ENCODE measurements at places on chromosomes 3 and 15.

DNA sequence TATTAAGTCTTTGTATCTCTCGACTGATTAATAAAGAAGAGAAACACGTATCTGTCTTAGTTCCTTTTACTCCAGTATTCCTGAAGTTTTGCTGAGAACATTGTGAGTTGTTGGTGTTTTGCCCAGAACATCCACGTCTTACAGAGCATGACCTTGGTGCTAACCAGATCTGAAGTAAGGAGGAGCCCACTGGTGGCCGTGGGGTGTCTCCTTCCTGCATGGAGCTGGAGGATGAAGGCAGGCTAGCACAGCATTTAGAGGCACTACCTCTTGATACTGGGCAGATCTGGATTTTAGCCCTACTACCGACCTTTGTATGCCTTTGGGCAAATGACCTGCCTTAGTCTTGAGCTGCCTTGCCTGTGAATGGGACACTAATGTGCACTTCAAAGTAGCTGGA is 28.9 kb upstream of the ESYT3 start:
- DNase-seq = no peak

- no peak for DNase-seq
These were observed 42.7 kb upstream of the SYNM start for GRCh38 chr15:99062226-99062625.

DNA sequence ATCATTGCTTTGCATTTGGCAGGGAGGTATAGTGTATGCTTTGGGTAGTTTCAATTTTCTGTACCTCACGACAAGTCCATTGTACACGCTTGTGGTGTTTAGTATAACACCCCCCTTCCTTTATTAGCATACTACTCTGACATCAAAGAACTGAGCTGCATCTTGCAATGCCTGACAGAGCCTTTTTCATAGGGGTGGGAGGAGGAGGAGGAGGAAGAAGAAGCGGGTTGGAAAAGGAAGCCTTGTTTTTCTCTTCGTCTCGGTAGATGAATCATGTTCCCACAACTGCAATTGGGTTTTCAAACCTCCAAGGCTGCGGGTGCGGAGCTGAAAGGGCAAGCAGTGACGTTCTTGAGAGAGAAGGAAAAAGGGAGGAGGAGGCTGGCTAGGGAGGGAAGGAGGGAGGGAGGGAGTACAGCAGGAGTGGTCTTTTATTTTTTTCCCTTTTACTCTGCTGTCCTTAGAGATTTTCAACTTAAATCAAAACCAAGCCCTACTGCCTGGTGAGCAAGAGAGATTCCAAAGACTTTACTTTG is 175.7 kb downstream of the KLHL25 start:
- DNase-seq = no peak

- DNase-seq = no peak
These were observed 1556.2 kb upstream of the GBE1 start for GRCh38 chr3:83317605-83318004.

GRCh38 chr15:80618685-80619400 is 76.3 kb upstream of the ABHD17C start:
- no peak for DNase-seq

DNA sequence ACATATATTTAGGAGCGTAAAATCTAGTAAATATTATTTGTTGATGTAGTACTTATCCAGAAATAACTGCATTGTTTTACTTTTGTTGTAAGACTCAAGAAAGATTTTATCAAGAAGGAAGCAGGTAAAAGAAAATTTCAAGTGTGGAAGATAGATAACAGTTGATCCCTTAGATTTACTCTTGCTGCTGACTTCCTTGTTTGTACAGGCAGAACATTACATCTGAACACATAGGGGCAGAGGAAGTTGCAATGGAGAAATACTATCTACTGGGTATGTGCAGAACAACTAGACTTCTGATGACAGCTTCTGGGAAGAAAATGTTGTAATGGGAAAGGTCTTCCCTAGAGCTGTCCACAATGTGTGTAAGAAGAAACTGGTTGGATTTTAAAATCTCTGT is 350.6 kb downstream of the NLGN1 start:
- DNase-seq = no peak

DNA sequence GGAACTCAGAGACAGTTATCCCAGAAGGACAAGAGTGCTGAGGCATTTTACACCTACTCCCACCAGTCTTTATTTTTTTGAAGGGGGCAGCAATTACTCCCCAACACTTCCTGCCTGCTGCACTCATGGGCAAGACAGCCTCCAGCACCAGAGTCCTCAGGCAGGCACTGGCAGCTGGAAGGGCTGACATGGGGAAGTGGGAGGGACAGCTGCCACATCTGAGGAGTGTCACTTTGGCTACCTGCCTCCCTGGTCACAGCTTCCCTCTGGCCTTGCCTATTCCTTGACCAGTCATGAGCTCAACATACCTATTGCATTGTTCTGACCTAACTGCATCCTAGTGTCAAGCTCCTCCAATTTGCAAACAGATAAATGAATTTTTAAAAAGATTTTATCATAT is 10.2 kb upstream of the LACTB start:
- no peak for DNase-seq

DNA sequence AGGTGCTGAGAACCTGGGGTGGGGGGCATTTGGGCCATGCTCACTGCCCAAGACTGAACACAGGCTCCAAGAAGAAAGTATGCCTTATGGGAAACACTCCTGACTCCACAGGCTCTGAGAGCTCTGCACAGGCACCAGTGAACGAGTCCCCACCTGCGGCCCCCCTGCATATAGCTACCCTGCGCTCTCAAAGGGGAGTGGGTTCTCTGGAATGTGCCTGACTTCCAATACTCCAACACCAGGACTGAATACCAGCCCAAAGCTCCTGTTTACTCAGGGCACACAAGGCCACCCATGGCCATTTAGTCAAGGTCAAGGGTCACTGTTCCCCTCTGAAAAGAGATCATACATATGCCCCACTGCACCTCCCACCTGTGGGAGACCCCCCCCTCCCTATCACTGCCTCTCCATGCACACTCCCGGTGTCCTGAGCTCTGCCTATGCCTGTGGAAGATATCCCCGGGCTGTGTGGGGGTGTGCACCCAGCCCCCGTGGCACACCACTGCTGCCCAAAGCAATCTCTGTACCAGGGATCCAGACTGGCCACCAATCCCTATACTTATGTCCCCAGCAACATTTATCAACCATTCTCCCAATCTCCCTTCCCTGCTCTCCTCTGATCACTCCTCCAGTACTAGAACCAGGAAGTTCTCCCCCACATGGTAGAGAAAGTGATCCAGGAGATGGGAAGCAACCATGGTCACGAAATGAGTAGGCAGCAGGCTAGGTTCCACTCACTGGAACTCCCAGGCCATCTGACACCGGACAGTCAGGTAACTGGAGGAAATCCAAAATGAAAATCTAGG is 1.5 kb upstream of the PLXNB1 start:
- DNase-seq = no peak

GRCh38 chr3:24683633-24684384 is 189.2 kb upstream of the THRB start:
- no peak for DNase-seq

GRCh38 chr3:59327376-59327808 is 277.6 kb upstream of the CFAP20DC start:
- no peak for DNase-seq

- DNase-seq = no peak
These were observed 24.4 kb upstream of the PLSCR2 start for GRCh38 chr3:146493761-146494160.

GRCh38 chr3:14273901-14274611 is 95.4 kb downstream of the LSM3 start:
- no peak for DNase-seq

GRCh38 chr15:61205346-61205921 is 23.7 kb downstream of the RORA start:
- DNase-seq = no peak

- no peak for DNase-seq
These were observed 53.9 kb upstream of the ACKR4 start for GRCh38 chr3:132543011-132543739.

DNA sequence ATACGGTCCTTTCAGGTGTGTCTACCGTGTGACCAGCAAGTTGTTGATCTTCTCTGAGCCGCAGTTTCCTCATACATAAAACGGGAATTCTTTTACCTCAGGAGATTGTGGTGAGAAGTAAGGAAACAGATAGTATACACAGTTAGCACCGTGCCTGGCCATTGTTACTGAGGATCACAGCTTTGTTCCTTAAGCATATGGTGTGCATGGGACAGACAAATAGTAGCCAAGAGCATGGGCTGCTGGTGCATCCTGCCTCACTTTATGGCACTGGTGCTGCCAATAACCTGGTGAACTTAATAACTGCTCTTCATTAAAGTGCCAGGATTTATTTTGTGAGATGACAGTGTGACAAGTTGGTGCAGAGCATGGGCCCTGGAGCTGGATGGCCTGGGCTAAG is 86.3 kb downstream of the PDCD6IP start:
- DNase-seq = no peak

- DNase-seq = no peak
These were observed 5.2 kb upstream of the CLK3 start for GRCh38 chr15:74610302-74610951.

DNA sequence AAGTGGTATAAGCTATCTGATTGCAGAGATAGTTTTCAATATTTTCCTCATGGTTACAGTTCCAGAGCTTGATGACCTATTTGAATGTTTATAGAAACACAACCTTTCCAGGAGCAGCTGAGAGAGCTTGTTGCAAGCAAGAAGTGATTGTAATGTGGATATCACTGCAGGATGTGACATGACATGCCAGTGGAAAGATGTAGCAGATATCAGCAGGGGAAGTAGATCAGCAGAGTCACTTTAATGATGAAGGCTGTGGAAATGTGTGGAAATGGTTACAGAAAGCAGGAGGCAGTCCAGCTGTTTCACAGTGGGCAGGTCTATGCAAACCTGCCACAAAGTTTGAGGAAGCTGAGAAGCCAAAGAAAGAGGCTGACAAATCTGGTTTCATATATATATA is 21.0 kb downstream of the TMEM158 start:
- no peak for DNase-seq

DNA sequence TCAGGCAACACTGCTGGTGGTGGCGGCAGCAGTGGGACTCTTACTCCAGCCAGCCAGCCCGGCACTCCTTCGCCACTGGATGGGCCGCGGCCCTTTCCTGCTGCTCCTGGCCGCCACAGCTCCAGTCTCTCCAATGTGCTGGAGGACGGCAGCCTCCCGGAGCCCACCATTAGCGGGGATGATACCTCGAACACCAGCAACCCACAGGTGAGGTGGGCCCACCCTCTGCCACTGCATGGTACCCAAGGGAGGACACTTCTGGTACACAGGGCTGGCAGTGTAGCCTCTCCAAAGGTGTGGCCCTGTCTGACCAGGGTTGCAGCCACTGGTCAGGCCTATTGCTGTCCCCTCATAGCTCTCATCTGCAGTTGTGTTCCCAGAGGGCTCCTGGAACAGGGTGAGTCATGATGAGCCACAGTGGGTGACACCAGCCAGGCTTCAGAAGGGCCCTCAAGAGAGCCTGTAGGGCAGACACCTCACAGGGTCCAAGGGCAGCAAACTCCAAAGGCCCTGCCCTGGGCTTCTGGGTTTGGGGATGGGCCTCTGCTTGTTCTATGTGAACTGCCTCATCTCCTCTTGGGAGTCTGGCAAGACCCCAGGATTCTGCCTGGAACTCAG is 20.8 kb downstream of the NBEAL2 start:
- DNase-seq = no peak

GRCh38 chr3:142628801-142629200 is 32.6 kb downstream of the PLS1 start:
- DNase-seq = no peak

- no peak for DNase-seq
These were observed 8.6 kb downstream of the PODXL2 start for GRCh38 chr3:127637546-127637945.

DNA sequence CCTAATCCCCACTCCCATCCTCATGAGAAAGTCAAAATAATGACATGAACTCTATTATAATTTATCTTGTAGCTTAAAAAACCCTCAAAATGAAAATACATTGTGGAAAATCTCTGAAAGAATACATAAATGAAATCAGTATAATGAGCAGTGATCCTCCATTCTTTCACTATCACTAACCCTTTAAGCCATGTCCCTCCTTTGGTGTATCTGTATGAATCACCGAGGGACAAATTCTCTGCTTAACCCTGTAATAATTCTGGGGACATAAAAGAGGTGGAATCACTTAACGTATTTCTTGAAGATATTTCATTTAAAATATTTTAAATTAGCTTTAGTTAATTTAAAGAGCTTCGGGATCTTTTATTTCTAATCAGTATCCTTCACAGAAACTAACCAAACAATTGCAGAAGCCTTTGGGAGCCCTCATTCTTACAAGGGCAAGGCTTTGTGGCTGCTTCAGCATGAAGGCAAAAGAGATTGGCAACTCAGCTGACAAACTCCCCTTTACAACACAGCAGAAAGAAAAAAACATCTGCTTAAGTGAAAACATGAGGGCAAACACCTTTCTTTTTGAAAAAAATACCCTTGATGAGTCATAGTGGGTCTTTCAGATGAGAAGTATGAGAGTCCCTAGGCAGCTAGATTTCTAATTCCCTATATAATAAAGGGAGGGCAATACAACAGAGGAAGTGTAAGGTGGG is 44.0 kb upstream of the ALCAM start:
- DNase-seq = no peak

DNA sequence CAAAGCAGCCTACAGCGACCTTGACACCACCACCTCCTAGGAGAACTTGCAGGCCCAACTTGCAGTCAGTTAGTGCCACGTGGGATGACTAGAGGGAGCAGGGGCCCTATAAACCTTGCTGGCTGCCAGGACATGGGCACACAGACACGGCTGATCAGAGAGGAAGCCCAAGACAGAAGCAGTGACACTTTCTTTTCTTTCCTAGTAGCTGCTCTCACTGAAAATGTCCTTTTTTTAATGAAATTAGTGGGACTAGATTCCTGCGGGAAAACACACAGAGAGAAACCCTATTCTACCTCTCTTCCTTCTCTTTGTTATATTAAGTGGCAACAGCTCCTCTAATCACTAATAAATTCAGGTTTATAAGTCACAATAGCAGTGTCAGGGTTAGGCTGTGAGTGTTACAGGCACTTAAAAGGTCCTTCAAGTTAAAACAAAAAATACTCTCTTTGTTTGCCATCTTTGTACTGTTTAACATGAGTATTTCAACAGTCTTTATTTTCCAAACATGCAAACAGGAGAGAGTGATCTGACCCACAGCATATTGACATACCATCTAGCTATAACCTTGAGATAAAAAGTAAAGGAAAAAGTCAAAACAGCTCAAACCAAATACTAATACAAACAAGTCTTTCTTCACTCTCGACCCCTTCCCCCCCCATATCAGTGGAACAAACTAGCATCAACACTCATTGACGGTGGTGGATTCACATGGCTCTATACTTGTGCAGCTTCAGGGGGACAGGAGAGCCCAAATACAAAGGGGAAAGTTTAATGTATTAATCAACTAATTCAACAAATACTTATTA is 2.1 kb upstream of the TMEM212 start:
- DNase-seq = no peak

GRCh38 chr15:55708720-55709119 is 34.2 kb downstream of the PRTG start:
- DNase-seq = no peak

Data from memory B cell (primary cell).